ENCODE measurements at places on chromosomes 3 and 15. TPM values are rescaled to one million over a fixed set of nuclear protein-coding genes. Genes with fewer than 3 reads are reported as not detected.

- no peak for DNase-seq
Observed at GRCh38 chr3:186339180-186339918, 22.7 kb downstream of the DGKG start.

RLBP1 gene
- not detected for total RNA-seq

- DNase-seq: no peak
Observed at GRCh38 chr15:36999778-37000177, 100.6 kb downstream of the MEIS2 start.

GRCh38 chr3:125054449-125055329 lies 1.1 kb downstream of the HEG1 start:
- no peak for DNase-seq

GRCh38 chr3:149727656-149728055 lies 24.6 kb downstream of the COMMD2 start:
- DNase-seq: no peak

DNA sequence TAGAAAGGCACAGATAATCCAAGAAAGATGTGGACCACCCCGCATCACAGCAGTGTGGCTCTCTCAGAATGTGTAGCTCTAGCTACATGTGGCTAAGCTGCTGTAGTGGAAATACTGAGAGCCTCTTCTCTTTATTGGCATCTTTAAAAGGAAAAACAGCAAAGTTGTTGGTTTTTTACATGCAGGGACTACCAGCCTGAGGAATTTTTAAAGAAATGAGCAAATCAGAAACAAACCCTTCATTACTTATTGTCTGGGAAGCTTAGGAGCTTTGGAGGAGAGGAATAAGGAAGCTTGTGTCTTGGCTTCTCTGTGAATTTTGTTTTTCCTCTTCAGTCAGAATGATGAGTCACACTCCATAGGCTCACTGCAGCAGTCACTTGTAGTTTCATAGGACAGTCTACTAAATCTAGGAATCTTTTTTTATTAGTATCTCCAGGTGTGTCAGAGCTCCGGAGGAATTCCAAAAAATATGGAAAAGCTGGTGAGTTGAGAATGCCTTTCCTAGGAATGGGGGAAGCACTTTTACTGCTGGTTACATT lies 27.5 kb downstream of the POLG start:
- DNase-seq: no peak

DNA sequence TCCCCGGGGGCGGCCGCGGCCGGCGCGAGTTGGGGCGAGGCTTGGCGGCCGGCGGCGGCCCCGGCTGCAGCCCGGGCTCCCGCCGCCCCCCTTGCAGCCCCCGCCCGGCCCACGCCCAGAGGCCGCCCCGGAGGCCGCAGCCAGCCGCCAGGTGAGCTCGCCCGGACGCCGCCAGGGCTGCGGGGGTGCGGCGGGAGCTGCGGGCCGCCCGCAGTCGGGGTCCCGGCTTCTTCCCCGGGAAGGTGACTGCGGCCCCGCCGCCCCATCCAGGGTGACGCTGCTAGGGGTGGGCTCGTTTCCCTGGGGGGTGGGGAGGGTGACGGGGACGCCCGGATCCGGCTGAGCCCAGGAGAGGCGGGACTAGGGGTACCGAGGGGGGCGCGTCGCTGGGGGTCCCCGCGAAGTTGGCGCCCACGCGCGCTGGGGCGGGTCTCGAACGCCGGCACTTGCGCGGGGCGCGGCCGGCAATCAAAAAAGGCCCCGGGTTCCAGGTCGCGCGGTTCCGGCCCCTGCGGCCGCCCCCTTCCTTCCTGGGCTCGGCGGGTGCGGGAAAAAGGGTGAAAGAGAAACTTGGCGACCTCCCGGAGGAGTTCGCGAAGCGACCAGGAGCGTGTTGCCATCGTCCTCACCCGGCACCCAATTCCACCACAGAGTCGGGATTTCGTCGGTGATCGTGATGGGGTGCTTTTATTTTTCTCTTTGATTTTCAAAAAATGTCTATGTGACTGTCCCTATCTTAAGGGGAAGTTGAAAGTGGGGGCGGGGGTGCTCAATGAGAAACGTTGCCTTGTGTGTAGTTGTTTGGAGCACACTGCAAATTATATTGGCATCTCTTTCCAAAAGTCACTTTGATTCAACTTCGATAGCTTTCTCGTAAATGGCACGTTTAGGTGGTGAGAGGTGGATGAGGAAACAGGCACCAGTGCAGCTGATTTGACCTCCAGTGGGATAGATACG lies 619 bp downstream of the ATXN7 start:
- DNase-seq: peak; percentile 57

FOXB1 gene
- total RNA-seq: not detected

DNA sequence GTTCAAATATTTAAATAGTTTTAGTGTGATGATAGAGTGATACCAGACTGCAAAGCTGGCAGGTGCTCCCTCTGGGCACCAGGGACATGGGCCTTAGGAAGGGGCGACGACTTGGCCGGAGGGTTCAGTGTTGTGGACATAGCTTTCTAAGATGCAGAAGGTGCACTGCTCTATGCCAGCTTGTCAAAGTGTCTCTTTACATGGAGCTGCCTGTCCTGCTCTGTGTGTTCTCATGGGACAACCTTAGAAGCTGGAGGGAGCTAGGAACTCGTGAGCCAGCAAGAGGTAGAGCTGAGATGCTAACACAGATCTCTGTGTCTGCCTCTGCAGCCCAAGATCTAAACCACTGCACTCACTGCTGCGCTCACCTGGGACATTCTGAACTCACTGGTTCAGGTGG lies 77.8 kb downstream of the SENP2 start:
- no peak for DNase-seq

All from liver (tissue), 10 donors.